Esophagus muscularis mucosa (tissue), 4 donors: ENCODE measurements at places on chromosomes 6 and 20.
A peak's percentile ranks its signal among the peaks of the same experiment; 100 is the strongest.

DNA sequence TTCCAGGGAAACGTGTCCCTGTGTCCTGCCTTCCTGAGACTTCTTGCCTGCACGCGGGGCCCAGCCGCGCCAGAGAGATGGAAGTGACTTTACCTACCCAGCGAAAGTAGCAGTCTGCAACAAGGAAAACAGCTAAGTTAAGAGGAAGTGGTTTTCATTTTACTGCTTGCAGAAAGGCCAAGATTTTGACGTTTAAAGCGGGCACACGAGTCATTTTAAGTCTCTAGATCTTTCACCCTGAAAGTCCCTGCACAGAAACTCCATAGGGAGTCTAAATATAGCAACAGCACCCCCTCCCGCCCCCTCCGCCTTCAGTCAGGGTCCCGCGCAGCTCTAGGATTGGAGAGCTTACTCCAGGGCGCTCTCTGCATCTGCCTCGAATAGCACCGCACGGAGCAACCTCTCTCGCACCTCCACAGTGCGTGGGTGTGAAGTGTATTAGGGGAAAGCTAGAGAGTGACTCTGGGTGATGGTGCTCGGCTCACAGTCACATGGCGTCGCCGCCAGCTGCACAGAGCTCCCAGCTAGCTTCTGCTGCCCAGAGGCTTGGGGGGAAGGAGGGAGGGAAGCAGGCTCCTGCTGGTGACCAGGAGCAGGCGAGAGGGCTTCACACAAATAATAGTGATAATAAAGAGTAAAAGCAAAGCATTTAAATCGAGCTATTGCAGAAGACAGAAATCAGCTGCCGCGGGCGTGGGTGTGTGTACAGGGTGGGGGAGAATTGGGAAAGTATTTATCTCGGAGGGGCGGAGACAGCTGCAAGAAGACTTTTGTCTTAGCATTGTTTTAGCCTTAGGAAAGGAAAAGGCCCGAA is 1.8 kb upstream of the KCNQ5 start:
- H3K4me1 ChIP-seq: peaks cover 47% of the 10 kb centered on the region
- no peaks in the 10 kb centered on the region for H3K36me3 ChIP-seq
- H3K27me3 ChIP-seq: no peaks in the 10 kb centered on the region

DNA sequence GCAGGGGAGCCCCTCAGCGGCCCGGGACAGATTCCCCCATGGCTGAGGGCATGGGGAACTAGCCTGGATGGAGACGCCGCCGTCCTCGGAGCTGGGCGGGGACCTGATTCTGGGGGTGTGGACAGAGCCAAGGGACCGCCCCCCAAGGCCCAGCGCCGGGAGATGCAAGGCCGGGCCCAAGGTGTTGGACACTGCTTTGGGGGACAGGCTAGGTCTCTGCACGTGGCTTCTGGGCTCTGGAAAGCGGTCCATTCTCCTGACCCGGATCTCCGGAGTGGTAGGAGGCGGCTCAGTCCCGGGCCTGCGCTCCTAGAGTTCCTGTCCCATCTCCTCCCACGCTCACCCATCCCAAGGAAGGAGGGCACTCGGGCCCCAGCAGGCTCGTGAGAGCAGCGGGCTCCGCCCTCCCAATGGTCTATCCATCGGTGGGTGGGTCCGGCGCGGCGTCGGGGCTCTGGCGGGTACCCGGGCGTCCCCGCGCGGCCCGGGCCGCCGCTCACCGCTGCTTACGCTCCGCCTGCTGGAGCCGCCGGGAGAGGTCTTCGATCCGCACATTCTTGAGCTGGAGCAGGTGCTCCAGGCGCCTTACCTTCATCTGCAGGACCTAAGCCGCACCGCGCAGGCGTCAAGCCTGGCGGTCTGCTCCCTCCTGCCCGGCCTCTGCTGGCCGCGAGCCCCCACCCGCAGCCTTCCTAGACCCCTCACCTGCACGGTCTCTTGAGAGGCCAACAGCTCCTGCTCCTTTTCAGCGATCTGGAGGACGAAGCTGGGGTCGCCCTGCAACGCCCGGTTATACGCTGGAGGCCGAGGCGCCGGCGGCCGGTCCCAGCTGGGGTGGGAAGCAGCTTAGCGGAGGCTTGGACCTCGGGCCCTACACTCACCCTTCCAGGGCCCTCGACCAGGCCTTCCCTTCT is 3.3 kb downstream of the SPEF1 start:
- H3K27ac ChIP-seq: peak overlapping the region; percentile 36
- DNase-seq: peak; percentile 93
- no peaks in the 10 kb centered on the region for H3K36me3 ChIP-seq
- no peaks in the 10 kb centered on the region for H3K27me3 ChIP-seq

GRCh38 chr6:73062837-73063236 is 162.5 kb downstream of the KHDC1L start:
- H3K27me3 ChIP-seq: no peaks in the 10 kb centered on the region
- no peaks in the 10 kb centered on the region for H3K36me3 ChIP-seq
- no peak for DNase-seq

GRCh38 chr20:6783752-6784151 is 16.3 kb downstream of the BMP2 start:
- peaks cover 1% of the 10 kb centered on the region for H3K36me3 ChIP-seq
- H3K4me3 ChIP-seq: no peak overlapping the region
- no peaks in the 10 kb centered on the region for H3K27me3 ChIP-seq
- H3K4me1 ChIP-seq: no peaks in the 10 kb centered on the region
- DNase-seq: no peak
- no peak overlapping the region for H3K27ac ChIP-seq

DNA sequence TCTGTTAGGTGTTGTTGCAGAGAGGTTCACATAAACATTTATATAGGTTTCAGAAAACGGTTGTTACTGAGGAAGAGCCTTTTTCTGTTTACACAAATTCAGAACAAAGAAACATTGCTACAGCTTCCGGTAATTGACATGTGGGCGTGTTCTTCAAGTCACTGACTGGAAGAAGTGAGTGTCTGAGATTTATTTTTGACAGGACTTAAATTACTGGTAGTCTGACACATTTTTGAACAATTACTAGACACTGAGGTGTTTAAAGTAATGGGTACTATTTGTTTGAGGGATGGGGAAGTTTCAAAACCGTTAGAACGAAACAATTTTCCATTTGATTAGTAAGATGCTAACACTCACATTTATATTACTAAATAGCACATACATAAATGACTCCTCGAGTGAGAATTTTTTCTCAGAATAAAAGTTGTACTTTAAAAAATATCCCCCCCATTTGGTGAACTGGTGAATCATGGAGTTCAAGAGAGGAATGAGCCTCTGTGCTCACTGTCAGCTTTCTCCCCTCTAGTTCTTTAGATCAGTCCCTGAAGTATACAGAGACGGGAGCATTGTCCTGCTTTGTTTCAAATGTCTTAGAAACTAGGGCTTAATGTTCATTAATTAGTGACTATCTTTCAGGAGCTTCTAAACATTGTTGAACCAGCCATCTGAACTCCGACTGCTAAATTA is 98.7 kb downstream of the TSHZ2 start:
- H3K4me3 ChIP-seq: no peak overlapping the region
- H3K27ac ChIP-seq: no peak overlapping the region
- peaks cover 14% of the 10 kb centered on the region for H3K4me1 ChIP-seq
- DNase-seq: no peak

DNA sequence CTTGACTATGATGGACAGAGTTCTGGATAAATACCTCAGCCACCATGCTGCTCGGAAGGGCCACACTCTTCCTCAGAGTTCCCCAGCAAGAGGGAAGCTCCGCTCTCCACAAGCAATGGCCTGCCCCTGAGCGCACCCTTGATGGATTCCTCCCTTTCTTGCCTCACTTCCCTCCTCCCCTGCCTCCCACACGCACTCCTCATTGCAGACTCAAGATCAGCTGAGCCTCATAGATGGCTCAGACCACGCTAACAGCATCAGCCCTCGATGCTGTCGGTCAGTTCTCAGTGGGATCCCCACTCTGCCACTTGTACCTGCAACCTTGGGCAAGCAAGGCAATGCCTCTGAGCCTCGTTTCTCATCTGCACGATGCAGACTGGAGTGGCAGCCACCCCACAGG is 123.3 kb downstream of the BMP7 start:
- DNase-seq: no peak
- H3K4me1 ChIP-seq: peaks cover 5% of the 10 kb centered on the region
- H3K27ac ChIP-seq: no peak overlapping the region
- no peaks in the 10 kb centered on the region for H3K27me3 ChIP-seq

DNA sequence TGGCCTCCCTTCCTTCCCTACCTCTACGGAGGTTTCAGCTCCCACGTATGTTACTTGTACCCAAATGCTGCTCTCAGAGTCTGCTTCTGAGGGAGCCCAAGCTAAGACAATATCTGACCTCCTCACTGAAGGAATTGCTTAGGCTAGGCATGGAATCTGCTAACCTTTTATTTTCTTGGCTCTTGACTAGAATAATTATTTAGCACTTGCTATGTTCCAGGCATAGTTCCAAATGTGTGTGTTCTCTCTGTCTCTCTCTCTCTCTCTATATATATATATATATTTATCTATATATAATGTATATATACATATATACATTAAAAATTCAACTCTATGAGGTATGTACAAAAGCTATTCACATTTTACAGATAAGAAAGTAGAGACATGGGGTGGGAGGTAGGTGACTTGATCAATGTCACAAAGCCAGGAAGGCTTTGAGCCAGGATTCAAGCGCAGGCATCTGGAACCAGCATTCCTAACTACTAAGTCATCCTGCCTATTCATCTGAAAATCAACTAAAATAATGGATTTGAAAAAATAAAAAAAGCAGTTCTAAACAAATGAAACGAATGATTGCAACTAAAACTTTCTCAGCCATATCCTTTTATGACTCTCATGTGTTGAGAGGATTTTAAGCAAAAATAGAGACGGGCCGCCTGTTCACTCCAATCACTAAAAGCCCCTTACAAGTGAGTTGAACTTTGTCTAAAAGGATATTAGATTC is 189.7 kb upstream of the JAG1 start:
- H3K4me3 ChIP-seq: no peak overlapping the region
- peaks cover 20% of the 10 kb centered on the region for H3K4me1 ChIP-seq
- H3K27ac ChIP-seq: peak overlapping the region; percentile 42
- no peak for DNase-seq
- H3K36me3 ChIP-seq: no peaks in the 10 kb centered on the region

DNA sequence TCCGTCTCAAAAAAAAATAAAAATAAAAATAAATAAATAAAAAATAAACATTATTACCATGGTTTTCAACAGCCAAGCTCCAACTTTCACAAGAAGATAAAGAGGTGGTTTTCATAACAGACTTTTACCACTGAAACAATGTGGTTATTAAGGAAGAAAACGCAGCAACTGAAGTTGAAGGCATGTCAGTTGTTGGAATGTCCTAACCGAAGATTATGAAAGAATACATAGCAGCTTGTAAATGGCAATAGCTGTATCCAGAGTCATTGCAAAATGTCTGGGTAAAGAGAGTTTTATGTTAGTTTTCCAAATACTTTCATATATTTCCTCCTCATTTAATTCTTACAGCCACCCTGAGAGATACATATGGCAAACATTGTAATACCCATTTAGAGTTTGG is 161.6 kb upstream of the MARCKS start:
- DNase-seq: no peak
- no peaks in the 10 kb centered on the region for H3K36me3 ChIP-seq
- no peaks in the 10 kb centered on the region for H3K27me3 ChIP-seq
- no peak overlapping the region for H3K27ac ChIP-seq

GRCh38 chr6:29791786-29792122 is 35.9 kb upstream of the HLA-G start:
- H3K4me3 ChIP-seq: peak overlapping the region; percentile 65
- no peak for DNase-seq
- H3K36me3 ChIP-seq: no peaks in the 10 kb centered on the region
- no peak overlapping the region for H3K27ac ChIP-seq
- peaks cover 19% of the 10 kb centered on the region for H3K4me1 ChIP-seq

- H3K36me3 ChIP-seq: no peaks in the 10 kb centered on the region
- H3K4me3 ChIP-seq: no peak overlapping the region
- no peak for DNase-seq
- no peaks in the 10 kb centered on the region for H3K27me3 ChIP-seq
- H3K4me1 ChIP-seq: no peaks in the 10 kb centered on the region
Measured at GRCh38 chr6:103908898-103909297, 950.8 kb downstream of the HACE1 start.

GRCh38 chr6:118536478-118536877 is 11.6 kb upstream of the PLN start:
- DNase-seq: no peak
- no peaks in the 10 kb centered on the region for H3K36me3 ChIP-seq
- no peaks in the 10 kb centered on the region for H3K27me3 ChIP-seq
- H3K4me3 ChIP-seq: no peak overlapping the region
- no peak overlapping the region for H3K27ac ChIP-seq

DNA sequence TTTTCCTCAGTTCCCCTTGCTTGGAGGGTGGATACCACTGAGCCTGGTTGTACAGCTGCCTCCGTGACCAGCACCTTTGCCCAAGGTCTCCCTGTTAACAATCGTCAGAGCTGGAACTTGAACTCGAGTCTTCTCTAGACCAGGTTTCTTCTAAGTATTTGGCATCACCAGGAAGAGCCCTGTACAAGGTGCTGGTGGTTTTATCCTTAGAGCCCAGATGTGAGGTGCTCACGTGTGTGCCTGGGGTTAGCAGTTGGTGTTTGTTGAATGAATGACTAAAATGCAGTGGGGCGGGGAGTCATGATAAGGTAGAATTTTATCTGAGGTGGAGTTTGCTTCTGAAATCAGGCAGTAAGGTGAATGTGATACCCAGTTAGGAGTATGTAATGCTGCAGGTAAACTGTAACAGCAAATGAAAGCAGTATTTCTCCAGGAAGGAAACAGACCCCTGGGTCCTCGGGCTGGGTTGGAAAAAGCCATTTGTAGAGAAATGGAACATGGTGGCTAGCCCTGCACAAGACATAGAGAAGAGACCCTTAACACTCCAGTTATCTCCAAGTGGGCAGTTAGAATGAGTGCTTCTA is 3.1 kb downstream of the DNAJC5 start:
- H3K36me3 ChIP-seq: no peaks in the 10 kb centered on the region
- no peak for DNase-seq
- no peak overlapping the region for H3K27ac ChIP-seq
- H3K4me1 ChIP-seq: peaks cover 24% of the 10 kb centered on the region
- no peaks in the 10 kb centered on the region for H3K27me3 ChIP-seq

GRCh38 chr6:157632821-157633220 is 190.2 kb upstream of the SNX9 start:
- H3K27me3 ChIP-seq: no peaks in the 10 kb centered on the region
- H3K4me1 ChIP-seq: no peaks in the 10 kb centered on the region
- no peak overlapping the region for H3K4me3 ChIP-seq

GRCh38 chr6:56594699-56595098 is 48.0 kb downstream of the DST start:
- H3K27me3 ChIP-seq: no peaks in the 10 kb centered on the region
- no peaks in the 10 kb centered on the region for H3K4me1 ChIP-seq
- DNase-seq: no peak
- H3K27ac ChIP-seq: peak overlapping the region; percentile 35

- no peak overlapping the region for H3K4me3 ChIP-seq
- no peaks in the 10 kb centered on the region for H3K36me3 ChIP-seq
- H3K4me1 ChIP-seq: no peaks in the 10 kb centered on the region
- no peaks in the 10 kb centered on the region for H3K27me3 ChIP-seq
- DNase-seq: no peak
- H3K27ac ChIP-seq: no peak overlapping the region
Measured at GRCh38 chr20:8837396-8837795, 231.5 kb upstream of the PLCB4 start.
